CD4-positive, alpha-beta T cell treated with Interleukin-21 for 1 hour (primary cell): ENCODE measurements at places on chromosomes 4 and X.

GRCh38 chrX:34467437-34467836 is 189.6 kb downstream of the TMEM47 start:
- DNase-seq: no peak

- no peak for DNase-seq
Observed at GRCh38 chr4:87961993-87962392, 13.5 kb upstream of the SPP1 start.

GRCh38 chr4:121632636-121633035 is 64.1 kb downstream of the ANXA5 start:
- DNase-seq: no peak

DNA sequence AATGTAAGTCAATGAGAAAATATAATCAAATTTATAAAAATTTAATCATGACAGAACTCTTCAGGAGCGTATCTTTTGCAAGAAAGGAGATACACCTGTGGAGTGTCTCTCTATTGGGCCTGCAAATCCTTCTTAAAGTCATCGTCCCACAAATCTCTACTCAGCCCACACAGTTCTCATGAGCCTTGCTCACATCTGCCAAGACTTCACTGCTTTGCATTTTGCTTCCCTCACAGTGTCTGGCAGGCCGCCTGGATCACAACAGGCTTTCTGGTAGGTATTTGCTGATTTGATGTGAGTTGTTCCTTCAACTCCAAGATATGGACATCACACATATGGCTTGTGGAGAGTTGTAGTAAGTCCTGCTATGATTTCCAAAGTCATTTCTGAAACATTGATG is 183.1 kb upstream of the ARX start:
- DNase-seq: no peak

DNA sequence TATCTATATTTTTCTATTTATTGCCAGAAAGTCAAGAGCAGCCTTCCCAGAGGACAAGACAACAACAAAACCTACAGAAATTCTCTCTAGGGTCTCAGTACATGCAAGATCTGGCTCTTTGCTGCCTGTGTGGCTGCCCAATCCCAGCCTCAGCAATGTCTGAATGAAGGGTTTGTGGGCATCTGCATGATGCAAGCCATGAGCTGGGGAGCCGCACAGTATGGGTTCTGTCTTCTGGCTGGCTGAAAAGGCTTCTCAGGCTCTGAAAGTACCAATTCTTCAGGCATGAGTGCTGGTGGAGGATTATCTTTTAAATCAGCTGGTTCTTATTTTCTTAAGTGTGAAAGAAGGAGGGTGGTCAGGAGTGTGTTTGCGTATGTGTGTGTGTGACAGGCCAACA is 104.6 kb downstream of the PDGFRA start:
- DNase-seq: no peak

DNA sequence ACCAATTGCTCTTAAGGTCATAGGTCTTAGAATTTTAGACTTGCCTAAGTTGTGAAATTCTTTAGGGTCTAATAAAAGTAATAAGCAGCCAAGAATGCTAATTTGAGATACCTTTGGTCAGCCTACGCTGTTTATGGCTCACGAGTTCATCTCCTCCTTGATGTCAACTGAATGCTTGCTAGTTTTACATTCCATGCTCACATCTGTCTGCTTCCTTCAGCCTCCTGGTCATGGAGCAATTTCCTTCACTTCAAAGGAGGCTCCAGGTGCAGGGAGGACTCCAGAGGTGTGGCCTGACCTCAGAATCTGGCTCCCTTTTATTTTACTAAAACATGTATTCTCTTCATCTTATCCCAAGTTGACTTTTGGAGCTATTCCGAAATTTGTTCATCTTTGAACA is 23.3 kb upstream of the LNX1 start:
- DNase-seq: no peak

- no peak for DNase-seq
Observed at GRCh38 chrX:44913656-44914531, 40.9 kb downstream of the KDM6A start.

GRCh38 chr4:16759931-16760582 is 138.4 kb downstream of the LDB2 start:
- no peak for DNase-seq

GRCh38 chr4:57039345-57039744 is 60.6 kb downstream of the POLR2B start:
- DNase-seq: no peak

DNA sequence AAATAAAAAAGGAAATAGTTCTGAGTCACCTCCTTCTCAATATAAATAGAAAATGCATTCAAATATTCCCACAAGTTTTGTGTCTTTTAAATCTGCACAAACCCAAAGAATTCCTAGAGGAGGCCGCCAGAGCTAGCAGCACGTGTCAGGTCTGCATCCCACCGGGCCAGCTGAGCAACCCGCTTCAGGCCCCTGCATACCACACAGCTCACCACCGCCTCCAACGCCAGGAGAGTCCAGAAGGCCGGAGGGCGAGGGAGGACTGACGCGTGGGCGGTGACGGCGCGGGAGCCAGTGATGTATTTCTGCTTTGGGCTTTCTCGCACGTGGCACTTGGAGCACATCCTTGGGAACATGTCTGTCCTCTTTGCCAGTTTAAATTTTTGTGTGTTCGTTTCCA is 61.9 kb upstream of the CLDN34 start:
- DNase-seq: no peak

- no peak for DNase-seq
Observed at GRCh38 chr4:188428935-188429334, 289.7 kb downstream of the TRIML1 start.

GRCh38 chrX:13535376-13536165 is 33.8 kb upstream of the EGFL6 start:
- no peak for DNase-seq

- DNase-seq: no peak
Observed at GRCh38 chr4:38266616-38267015, 306.4 kb downstream of the PTTG2 start.

DNA sequence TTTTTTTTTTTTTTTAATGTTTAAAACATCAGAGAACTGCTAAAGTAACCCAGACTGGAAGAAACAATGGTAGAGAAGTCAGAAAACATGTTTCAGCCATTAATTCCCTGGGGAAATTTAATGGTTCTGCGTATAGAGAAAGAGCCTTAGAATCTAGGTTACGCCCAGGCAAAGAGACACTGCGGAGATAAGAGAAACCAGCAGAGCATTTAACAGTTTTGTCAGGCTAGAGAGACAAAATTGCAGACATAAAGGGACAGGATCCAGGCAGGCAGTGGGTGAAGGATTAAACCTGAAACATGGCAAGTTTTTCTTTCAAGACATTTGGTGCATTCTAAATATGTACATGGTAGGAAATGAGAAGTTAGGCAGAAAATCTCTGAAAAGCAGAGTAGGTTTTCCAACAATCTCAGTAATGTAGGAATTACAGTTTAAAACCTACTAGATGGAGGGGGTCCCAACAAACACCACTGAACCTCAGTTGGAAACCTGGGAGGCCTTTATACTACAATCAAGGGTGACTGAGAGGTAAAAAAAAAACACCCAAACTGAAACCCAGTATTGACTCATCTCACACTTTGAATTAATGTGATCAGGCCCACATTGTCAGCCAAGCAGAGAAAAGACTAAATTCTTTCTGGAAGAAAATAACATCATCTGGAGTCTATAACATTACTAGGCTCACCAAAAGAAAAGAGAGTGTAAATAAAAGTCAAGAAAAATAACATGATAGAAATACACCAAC is 254.2 kb upstream of the NWD2 start:
- DNase-seq: no peak

GRCh38 chr4:20592013-20592412 is 108.2 kb upstream of the PACRGL start:
- DNase-seq: no peak

DNA sequence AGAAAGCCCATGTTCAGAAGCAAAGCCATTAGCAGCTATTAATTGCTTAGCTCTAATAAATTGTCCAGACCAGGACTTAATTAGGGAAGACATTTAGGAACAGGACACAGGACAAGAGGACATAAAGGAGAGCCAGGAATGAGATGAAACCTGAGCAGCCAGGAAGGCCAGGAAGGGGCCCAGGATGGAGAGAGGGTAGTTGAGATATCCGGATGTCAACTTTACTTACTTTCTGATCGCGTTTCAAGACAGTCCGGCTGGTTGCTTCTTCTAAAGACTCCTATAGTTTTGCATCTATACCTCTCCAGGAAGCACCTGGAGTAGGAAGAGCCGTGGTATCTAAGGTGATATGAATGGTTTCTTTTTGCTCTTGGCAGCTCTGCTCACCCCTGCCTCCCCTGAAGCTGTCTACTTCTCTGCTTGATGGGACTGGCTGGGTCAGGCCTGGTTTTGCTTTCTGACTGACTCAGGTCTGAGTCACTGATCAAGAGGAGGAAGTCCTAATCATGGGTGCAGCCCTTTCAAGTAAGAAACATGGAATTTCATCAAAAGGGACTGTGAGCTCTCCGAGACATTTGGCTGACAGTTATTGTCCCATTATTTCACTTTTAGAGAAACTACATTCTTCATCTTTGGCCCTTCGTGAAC is 733.3 kb downstream of the RPA4 start:
- DNase-seq: no peak

DNA sequence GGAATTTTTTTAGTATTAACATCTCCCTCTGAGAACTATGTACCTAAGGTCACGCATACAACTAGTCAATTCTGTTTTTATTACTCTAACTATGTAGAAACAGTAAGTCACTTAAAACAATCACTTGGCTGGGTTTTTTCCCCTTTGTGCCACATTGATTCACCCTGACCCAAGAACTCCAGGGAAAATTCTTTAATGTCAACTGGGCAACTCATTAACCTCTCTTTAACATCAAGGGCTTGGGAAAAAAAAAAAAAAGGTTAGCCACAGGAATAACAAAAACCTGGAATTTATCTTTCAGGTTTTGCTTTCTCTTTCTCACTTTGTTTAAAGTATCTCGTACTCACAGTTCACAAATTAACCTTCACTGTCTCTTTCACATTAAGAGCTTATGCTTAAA is 8.1 kb downstream of the RPL9 start:
- no peak for DNase-seq
